ENCODE measurements at places on chromosomes 16 and 17.

- DNase-seq: no peak
Measured at GRCh38 chr16:11114366-11115164, 141.4 kb downstream of the SOCS1 start.

DNA sequence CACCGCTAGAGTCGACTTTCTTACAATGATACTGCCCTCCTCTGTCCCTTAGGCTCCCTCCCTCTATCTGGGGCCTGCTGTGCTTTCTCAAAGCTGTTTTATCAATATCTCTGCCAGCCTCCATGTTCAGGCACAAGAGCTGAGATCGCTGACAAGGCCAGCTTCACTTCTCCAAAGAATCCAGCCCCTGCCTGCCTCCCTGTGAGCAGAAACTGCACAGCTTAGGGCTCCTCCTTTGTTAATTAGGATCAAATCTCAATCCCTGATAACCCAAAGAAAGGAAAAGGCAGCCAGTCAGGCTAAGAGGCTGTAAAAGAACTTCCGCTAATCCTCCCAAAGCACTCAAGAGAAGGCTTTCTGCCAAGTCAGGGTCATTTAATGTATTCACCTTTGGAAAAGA, 616.0 kb upstream of the CDH11 start:
- no peak for DNase-seq

GRCh38 chr16:85569615-85570212, 43.4 kb upstream of the GSE1 start:
- peak; percentile 56 for DNase-seq

GRCh38 chr16:11161974-11162373, 94.0 kb downstream of the SOCS1 start:
- no peak for DNase-seq

GRCh38 chr17:73365906-73366623, 54.3 kb upstream of the CDC42EP4 start:
- no peak for DNase-seq

DNA sequence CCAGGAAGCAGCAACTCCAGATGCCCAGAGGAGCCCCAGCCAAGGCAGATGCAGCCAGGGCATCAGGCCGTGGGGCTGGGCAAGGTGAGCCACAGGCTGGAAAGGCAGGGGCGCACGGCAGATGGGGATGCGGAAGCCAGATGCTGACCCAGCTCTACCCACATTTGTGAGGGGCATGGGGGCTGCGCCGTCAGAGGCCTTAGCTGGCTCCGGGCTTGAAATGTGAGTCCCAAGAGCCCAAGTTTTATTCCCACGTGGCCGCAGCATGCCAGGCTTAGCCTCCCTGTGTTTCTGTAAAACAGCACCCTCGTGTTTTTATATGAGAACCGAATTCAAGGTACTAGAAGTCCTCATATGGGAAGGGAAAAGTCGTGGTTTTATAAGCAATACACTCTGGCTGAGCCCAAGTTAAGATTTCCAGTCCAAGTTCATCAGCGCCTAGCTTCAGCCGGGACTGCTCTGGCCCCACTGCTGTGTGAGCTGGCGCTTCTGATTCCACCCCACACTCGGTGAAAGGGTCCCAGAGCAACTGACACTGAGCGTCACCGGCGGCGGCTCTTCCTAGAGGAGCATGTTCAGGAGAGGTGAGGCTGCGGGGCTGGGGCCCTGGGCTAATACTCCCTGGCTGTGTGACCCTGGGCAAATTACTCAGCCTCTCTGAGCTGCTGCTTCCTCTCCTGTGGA, 6.7 kb upstream of the C16orf95 start:
- DNase-seq: no peak

DNA sequence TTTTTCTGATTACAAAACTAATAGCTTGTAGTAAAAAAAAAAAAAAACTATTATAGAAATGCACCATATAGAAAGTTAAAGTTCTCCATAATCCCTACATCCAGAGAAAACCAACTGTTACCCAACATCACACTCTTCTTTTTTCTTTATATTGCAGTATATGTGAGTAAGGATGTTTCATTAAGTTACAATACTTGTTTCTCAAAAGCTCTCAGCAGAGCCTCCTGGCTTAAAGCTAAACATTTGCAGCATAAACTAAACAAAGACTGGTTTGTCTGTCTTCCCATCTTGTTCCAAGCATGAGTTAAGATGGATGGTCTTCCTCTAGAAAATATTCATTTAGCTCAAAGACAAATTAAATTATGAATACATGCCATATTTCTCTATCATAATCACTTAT, 25.2 kb downstream of the GRB2 start:
- DNase-seq: no peak

DNA sequence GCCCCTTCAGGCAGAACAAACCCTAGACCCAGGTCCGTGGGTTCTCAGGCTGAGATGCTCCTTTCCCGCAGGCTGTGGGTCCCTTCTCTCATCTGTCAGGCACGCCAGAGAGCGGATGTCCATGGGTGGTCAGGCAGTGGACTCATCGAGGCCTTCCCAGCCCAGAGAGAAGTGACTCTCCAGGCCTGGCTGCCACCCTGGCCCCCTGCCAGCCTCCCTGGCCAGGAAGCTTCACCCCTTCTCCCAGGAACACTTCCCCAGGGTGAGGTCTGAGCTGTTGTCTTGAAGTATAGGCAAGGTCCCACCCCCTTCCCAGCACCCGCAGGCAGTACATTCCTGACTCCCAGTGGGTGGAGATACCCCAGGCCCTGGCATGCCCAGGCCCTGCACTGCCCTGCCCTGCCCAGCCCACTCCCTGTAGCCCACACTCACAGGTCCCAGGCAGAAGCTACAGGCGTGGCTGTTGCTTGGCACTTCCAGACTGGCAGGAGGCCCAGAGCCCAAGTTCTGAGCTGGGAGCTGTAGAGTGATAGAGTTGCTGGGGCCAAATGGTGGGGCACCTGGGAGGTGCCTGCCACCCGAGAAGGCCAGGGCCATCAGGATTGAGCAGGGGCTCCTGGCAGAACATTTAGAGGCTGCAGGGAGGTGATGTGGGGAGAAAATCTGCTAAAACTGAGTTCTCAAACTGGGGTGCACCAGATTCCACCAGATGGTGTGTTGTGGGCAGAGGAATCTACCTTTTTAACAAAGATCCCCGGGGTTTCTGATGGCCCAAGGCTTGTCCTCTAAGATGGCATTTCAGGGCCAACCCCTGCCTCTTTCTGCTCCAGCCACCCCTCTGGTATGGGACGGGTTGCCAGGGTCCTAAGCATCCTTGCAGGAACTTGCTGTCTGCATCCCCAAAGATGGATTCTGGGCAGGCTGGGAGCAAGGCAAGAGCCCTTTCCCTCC, 6.7 kb downstream of the ITGA3 start:
- peak; percentile 75 for DNase-seq

- no peak for DNase-seq
Measured at GRCh38 chr17:65977041-65977440, 214.9 kb downstream of the CEP112 start.

GRCh38 chr16:85715169-85716021, 26.6 kb upstream of the GINS2 start:
- DNase-seq: peak; percentile 33

- DNase-seq: no peak
Measured at GRCh38 chr17:31404028-31404949, 12.8 kb downstream of the RAB11FIP4 start.

DNA sequence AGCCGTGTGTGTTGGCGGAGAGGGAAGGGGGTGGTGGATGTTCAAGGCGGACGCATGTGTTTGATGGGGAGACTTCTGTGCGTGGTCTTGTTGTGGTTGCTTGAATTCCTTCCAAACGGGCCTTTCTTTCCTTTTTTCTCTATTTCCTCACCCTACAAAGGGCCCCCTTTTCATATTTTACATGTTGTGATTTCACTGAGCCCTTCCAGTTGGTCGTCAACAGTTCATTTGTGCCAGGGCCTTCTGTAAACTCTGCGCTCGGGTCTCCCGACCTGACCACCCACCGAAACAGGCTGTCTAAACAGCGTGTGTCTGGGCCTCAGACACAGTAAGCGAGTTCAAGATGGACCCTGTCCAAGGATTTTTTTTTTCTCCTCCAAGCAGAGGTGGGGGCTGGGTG, 228.4 kb downstream of the IRF8 start:
- DNase-seq: no peak

DNA sequence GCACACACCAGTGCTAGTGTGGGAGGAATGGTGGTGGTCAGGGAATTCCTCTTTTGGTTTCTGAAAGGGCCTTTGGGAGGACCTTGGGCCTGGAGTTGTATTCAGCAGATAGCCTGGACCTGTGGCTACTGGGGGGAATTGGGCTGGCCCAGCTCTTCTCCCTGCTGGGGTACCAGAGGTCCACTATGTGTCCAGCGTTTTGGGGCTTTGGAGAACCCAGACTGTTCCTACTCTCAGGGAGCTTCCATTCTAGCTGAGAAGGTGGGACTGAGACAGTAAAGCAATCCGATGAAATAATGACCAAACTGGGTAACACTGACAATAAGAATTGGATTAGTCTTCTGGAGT, 2.4 kb downstream of the EPN3 start:
- no peak for DNase-seq

GRCh38 chr16:57186872-57187854, 1.0 kb downstream of the RSPRY1 start:
- DNase-seq: no peak

GRCh38 chr17:51263006-51263405, 2.7 kb downstream of the UTP18 start:
- no peak for DNase-seq

GRCh38 chr16:46717692-46718091, 28.2 kb downstream of the ORC6 start:
- no peak for DNase-seq

GRCh38 chr17:41844971-41845370, 7.3 kb downstream of the KLHL10 start:
- no peak for DNase-seq

GRCh38 chr16:78686601-78687000, 587.1 kb downstream of the WWOX start:
- no peak for DNase-seq

GRCh38 chr17:80850817-80851216, 140.8 kb upstream of the CHMP6 start:
- DNase-seq: peak; percentile 44

GRCh38 chr16:19513377-19514053, 8.4 kb downstream of the GDE1 start:
- DNase-seq: no peak

DNA sequence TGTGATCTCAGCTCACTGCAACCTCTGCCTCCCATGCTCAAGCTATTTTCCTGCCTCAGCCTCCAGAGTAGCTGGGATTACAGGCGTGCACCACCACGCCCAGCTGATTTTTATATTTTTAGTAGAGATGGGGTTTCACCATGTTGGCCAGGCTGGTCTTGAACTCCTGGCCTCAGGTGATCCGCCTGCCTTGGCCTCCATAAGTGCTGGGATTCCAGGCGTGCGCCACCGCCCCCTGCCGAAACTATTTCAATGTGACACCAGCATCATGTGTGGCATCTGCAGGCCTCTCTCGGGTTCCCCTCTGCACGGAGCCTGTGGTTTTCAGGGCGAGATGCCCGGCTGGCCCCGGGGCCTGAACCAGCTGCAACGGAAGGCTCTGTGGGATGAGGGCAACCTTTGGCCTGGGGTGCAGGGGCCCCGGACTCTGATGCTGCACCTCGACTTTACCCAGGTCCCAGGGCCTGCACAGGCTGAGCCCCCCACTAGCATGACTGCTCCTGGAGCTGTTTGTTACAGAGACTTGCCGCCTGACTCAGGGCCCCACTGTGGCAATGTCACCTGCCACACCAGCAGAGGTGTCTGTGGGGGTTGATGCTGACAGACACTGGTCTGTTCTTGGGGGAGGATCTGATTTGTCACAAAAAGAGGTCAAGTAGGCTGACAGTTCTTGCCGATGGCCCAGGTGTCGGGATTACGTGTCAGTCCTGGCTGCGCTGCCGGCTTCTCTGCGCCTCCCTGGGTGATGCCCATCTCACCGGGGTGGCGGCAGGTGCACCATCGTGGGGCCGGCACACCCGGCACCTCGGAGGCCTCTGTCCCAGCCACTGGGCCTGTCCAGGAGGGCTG, 8.6 kb upstream of the TEX19 start:
- DNase-seq: no peak

GRCh38 chr16:56389554-56389953, 35.8 kb downstream of the AMFR start:
- DNase-seq: peak; percentile 88

DNA sequence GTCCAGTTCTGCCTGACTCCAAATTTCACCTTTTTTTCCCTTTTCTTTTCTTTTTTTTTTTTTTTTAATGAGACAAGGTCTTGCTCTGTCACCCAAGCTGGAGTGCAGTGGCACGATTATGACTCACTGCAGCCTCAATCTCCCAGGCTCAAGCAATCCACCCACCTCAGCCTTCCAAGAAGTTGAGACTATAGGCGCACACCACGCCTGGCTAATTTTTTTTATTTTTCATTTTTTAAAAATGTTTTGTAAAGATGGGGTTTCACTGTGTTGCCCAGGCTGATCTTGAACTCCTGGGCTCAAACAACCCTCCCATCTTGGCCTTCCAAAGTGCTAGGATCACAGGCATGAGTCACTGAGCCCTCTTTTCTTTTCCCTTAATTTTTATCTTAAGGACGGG, 33.4 kb upstream of the RBBP6 start:
- no peak for DNase-seq

DNA sequence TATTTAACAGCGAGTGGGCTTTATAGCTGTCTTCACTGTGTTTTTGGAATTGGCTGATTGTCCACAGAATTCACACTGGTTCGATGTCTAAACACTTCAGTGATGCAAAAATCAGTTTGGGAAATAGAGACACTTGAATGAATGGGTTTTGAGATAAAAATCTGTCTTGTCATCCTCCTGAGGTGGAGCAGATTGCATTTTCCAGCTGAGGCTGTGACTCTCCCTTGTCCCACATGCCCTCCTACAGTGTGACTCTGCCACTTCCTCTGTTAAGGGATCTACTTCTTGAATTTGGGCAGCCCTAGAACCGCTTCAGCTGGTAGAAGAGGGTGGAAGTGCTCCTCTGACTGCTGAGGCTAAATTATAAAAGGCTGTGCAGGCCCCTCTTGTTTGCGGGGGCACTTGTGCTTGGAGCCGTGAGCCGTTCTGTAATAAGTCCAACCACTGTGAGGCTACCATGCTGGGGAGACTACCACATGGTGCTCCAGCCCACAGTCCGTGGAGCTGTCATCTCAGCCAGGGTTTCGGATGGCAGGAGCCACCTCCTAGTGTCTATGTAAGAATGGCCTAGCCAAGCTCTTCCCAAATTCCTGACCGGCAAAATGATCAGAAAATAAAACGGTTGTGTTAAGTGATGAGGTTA, 175.9 kb downstream of the SPECC1 start:
- no peak for DNase-seq

DNA sequence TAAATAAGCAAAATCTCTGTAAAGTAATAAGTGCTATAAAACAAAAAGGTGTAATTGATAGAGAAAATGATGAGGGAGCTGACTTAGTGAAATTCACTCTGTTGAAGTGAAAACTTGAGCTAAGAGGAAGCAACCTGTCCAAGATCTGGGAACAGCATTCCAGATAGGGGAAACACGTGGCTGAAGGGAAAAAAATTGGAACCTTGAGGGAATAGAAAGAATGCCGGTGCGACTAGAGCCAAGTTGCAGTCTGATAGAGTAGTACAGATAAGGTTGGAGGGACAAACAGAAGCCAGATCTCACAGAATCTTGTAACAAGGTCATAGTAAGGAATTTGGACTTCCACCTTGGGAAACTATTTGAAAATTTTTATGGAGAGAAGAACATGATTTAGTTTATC, 623 bp upstream of the DDX52 start:
- no peak for DNase-seq

GRCh38 chr17:42781639-42782165, 1.3 kb downstream of the WNK4 start:
- DNase-seq: no peak
